ENCODE measurements at places on chromosomes 13 and 19. TPM values are rescaled to one million over a fixed set of nuclear protein-coding genes. Genes with fewer than 3 reads are reported as not detected.

- DNase-seq, result peak; percentile 40
Measured at GRCh38 chr13:108322206-108322824, 52.8 kb downstream of the TNFSF13B start.

The C19orf81 gene
- 0.41 TPM for total RNA-seq

- no peak for DNase-seq
Measured at GRCh38 chr13:113350065-113350937, 13.6 kb downstream of the GRTP1 start.

DNA sequence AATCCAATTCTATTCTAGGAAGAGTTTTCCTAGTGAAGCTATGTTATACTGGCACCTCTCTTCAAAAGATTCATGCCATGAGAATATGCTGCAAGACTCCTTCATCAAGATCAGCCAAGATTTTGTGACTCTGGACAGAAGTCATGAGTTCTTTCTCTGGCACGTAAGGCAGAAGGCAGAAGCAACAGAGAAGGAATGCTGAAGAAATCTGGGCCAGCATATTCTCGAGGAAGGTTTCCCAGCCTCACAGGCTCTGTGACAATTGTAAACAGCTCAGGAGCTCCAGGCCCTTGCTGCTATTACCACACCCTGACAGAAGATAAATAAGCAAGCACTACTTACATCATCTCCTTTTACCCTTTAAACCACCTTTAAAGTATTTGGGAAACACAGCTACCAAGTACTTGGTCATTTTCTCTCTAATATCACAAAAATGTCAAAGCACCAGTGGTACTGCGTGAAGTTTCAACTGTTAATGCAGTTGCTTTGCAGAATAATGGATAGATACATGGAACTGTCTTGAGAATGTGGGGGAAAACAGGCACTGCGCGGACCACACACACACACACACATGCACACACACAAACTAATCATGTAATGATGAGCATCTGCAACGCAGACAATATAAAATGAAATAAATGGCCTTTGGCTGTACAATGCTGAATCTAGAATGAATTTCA, 55.4 kb downstream of the INTS6 start:
- no peak for DNase-seq

GRCh38 chr19:39402346-39403300, 4.0 kb upstream of the ZFP36 start:
- DNase-seq, result peak; percentile 90

DNA sequence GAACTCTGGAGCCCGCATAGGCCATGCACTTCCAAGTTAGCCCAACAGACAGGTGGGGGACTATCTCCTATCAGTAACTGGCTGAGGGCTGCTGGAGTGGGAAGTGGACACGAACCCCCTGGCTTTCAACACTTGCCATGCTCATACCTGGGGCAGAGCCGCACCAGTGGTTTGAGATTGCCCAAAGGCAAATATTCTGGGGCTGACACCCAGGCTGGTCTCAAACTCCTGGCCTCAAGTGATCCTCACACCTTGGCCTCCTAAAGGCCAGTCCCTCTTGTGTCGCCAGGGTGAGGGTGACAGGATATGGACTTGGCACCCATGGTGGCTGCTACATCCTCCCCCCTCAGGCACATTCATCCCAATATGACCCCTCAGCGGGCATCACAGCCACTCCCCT, 13.1 kb downstream of the NFKBID start:
- no peak for DNase-seq

- DNase-seq, result no peak
Measured at GRCh38 chr19:16234552-16235445, 37.1 kb downstream of the AP1M1 start.

Measured in Caco-2 (cell line).